ENCODE measurements at places on chromosomes 2 and 18. TPM values are rescaled to one million over a fixed set of nuclear protein-coding genes. Genes with fewer than 3 reads are reported as not detected.

EEF1B2 gene
- total RNA-seq, result 212 TPM

ZCCHC2 gene
- 12.9 TPM for total RNA-seq

TSPYL6 gene
- total RNA-seq, result not detected

GPR45 gene
- not detected for total RNA-seq

TGFA gene
- total RNA-seq, result 0.24 TPM

RAD51AP2 gene
- total RNA-seq, result 0.22 TPM

MRPL19 gene
- 17.3 TPM for total RNA-seq

GRCh38 chr2:28095622-28096021 is 205.1 kb downstream of the BABAM2 start:
- no peak for DNase-seq

DNA sequence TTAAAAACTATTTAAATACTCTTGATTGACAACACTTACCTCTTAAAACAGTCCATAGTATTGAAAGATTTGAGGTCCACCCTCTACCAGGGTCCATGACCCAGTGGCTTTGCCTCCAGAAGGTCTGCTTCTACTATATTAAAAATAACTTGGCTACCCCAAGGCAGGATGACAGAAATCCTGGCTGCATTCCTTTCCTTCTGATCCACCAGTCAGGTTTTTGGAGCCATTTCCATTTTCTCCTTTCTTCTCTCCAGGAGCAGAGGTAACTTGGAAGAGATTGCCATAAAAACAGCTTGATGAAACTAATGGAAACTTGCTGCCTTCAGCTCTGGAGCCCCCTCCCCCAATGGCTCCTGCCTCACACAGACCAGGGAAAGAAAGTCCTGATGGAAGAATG is 2.6 kb upstream of the FAM171B start:
- no peak for DNase-seq

DNA sequence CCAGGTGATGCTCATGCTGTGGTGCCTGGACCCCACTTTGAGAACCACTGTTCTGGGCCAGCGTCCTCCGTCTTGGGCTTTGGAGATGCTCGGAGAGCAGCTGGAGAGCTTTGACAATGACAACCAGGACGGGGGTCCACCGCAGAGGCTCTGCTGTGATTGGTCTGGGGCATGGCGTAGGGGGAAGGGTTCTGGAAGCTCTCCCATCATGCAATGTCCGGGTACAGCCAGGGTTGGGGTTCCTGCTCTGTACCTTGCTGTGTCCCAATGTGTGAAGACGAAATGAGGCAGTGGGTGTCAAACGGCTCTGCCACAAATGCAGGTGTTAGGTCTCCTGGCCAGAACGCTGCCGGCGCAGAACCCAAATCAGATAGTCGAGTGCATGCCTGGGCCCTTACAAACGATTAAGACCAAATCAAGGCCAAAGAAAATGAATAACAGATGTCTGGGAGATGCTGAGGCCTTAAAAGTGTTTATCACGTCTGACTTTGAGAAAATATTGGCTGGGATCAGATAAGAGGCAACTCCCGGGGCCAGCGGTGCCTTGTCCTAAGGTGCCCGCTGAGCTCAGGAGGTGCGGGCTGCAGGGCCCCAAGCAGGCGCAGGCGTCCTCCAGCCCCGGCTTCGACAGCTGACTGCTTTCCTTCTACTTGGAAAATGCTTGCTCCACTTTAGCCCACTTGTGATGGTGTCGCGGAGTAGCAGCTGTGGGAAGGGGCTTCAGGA is 117.2 kb downstream of the VAPA start:
- DNase-seq, result no peak

- peak; percentile 57 for DNase-seq
Observed at GRCh38 chr2:23452853-23453420, 68.0 kb downstream of the KLHL29 start.

- DNase-seq, result no peak
Observed at GRCh38 chr18:4068552-4069158, 386.5 kb downstream of the DLGAP1 start.

DNA sequence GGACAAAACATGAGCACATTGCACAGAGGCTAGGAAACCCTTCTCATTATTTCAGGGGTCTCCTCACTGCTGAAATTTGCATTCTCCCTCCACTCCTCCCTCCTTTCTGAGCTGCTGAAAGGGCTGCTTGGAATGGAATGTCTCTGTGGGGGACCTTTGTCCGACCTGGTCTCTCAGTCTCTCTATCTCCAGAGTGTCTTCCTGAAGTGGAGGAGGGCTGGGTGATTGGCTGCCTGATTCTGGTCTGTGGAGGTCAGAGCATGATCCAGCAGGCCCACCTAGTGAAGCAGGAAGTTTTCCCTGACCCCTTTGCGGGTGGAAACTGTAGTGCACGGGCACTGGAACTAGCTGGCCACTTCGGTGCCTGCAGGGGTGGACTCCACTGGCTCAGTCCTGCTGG is 560.5 kb upstream of the HS6ST1 start:
- no peak for DNase-seq

- DNase-seq, result no peak
Observed at GRCh38 chr18:10374636-10375293, 79.7 kb upstream of the APCDD1 start.

DNA sequence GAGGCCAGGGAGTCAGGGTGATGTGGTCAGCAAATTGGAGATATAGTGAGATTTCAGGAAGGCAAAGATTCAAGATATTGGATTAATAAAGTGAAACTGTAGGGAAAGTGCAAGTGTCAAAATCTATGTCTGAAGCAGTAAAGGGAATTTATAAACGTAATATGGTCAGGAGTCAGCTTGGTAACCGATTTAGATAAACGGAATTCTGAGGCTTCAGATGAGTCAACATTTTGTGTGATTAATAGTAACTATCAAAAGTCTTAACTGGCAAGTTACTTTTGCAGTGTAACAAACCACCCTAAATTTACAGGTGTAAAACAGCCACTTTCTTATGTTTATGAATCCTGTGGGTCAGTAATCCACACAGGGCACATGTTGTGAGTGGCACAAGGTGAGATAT is 10.9 kb downstream of the MTX2 start:
- DNase-seq, result no peak

DNA sequence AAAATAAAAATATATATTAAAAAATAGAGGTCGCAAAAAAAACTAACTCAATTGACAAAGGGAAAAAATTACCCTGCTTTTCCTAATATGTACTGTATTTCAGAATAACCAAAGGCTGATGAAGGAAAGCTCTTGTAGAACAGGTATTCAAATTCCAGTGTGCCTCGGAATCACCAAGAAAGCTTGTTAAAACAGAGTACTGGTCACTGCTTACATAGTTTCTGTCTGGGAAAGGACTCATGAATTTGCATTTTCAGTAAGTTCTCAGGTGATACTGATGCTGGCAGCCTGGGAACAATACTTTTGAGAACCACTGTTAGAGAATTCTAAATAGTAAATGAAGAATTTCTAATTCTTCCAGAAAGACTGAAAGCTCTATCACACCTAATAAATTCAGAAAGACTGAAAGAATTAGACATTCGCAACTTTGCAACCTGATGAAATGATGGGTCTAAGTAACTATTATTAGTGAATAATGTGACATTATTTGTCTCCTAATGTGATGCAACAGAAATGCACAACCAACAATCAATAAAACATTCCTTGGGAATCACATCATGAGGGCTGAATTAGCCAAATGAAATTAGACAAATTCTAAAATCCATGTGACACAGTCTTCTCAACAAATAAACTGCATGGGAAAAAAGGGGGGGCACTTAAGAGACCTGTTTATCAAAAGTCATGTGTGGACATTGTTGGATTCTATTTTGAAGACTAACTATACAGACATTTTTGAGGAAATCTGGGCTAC is 21.9 kb downstream of the RPRD1A start:
- no peak for DNase-seq

- no peak for DNase-seq
Observed at GRCh38 chr2:102425441-102426132, 2.6 kb downstream of the IL18RAP start.

- DNase-seq, result no peak
Observed at GRCh38 chr2:58070765-58071164, 24.2 kb downstream of the VRK2 start.

DNA sequence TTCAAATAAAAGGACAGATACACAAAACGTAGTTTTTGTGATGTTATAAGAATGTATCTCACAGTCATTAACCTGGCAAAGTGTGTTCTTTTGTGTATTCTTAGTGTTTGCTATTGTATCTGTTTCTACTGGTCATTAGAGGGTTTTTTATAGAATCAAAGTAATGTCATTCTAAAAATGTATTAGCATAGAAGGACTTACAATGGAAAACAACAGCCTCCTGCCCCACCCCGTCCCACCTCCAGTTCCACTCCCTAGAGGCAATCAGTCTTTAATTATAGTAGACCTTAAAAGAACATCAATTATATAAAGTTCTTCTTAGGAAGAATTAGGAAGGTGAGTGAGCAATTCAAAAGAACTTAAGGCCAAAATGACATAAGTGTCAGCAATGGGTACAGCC is 13.8 kb downstream of the DNAJC27 start:
- DNase-seq, result no peak

DNA sequence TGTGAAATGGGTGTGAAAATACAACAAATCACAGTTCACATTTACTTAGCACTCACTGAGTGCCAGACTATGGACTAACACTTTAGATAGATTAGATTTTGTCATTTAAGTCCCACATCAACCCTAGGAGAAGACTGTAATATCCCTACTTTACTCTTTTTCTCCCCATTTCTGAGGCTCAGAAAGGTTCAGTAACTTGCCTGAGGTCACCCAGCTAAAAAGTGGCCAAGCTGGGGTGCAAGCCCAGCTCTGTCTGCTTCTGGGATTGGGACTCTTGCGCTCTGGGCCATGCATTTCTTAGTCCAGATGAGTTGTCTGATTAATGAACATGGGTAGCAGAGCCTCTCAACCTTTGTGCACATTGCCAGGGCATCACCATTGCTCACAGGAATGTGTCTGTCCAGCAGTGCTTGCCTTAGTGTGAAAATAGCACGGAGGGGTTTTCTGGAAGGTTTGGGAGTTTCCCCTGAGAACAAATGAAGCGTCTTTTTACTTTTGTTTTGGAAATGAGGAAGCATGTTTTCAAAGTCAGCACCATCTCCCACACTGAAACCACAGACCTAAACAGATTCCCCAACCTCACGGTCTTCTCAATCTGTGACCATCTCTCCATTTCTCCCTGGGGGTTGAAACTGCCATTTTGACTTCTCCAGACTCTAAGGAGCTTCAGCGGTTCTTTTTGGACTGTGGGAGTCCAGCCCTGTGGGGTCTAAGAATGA is 31.9 kb downstream of the NRP2 start:
- DNase-seq, result no peak

DNA sequence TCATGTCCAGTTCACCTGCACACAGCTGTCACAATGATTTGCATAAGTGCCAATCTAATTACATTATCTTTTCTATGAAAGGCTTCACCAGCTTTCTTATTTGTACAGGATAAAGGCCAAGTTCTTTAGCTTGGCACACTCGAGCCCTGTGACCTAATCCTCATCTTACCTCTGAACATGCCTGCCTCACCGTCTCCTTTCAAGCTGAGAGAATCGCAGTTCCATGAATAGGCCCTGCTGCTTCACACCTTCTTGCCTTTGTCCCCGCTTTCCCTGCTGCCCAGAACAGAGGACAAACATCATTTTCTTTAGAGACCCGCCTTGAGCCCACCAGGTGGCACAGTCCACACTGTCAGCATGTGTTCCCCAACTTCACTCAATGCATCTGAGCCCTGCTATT is 1094.7 kb downstream of the BCL11A start:
- no peak for DNase-seq

- DNase-seq, result no peak
Observed at GRCh38 chr18:34866310-34866709, 156.2 kb downstream of the DTNA start.

DNA sequence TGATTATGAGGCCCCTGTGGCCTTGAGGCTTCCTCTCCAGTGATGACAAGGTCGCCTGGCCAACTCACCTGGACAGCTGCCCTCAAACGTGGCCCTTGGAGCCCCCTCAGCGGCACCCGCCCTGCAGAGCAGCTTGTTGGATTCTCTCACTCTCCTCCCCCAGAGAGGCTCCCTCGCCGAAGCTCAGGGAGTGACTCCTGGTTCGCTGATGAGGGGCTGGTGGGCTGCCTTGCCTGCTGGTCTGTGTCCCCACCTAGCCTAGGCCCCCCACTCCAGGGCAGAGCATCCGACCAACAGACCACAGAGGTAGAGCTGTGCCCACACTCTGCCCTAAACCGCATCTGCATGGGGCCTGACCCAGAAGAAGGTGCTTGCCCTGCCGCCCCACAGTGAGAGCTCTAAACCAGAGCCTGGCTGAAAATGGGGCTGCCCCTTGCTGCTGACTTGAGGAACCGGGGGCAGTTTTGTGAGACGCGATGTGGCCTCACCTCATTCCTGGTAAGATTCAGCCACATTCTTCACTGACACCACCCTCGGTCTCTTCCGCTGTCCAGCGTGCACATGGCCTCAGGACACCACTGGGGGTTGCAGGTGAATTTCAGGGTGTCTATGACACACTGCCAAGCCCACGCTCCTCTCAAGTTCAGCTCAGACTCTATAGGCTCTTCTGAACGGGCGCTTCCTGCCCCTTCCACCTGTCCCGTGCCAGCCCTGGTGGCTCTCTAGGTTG is 131.6 kb downstream of the CABLES1 start:
- no peak for DNase-seq

- no peak for DNase-seq
Observed at GRCh38 chr2:71212336-71212735, 14.6 kb downstream of the PAIP2B start.

DNA sequence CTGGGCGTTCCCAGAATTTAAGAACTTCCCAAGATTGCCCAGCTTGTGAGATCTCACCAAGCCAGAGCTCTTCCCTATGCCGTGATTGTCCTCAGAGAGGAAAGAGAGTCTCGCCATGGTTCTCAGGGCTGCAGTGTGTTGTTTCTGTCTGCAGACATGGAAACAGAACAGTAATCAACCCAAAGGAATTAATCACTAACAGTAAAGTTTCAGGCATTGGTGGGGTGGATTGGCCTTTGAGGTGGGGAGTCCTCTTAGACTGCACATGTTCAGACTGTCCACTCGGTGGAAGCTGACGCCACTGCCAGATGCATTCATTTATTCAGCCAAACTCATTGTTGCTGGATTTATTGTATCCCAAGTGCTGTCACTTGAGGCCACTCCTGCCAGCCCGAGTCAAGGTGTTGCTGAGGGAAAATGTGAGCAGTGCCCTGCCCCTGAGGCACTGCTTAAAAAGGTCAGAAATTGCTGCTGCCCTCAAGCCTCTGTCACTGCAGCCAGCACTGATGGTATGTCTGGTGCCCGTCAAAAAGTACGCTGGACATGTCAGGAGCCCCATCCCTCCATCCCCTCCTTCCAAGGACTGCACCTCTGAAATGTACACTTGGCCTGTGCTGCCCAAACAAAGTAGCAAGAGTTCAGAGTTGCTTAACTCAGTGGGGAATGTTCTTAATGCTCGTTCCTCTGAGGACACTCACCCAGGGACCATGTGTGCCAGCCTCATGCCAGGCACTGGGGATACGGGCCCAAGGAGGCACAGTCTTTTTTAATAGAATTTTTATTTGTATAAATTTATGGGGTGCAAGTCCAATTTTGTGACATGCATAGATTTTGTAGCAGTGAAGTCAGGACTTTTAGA is 201.0 kb downstream of the GLI2 start:
- no peak for DNase-seq

- DNase-seq, result no peak
Observed at GRCh38 chr2:227115761-227116160, 48.2 kb downstream of the COL4A4 start.

Data from right atrium auricular region (tissue), 2 donors.